ENCODE measurements at places on chromosomes 7 and 10.

GRCh38 chr10:88879534-88880281 is at the start of gene STAMBPL1:
TSS of gene STAMBPL1 (plus strand) at chr10:88880245. CDS start at chr10:88901709, 21,464 bp downstream.
- no peak for DNase-seq

- no peak for DNase-seq
These were observed 63.7 kb downstream of the CARD11 start for GRCh38 chr7:2979951-2980350.

DNA sequence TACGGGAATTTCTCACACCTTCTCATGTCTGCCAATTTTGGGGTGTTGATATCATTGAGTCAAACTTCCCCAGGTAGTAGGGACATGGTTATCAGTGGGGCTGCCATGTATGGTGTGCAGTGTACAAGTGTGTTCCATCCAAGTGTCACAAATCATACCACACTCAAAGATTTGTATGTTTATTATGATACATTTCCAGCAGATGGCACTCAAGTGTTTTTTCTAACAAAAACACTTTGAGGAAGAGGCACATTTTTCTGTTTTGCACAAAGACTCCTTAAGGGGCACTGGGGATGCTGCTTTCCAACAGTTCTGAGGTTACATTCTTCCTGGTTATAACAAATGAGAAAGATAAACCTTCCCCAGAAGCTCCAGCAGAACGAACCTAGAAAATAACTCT is 414.5 kb downstream of the REEP3 start:
- DNase-seq: no peak

- DNase-seq: no peak
These were observed 159.9 kb downstream of the ZNF365 start for GRCh38 chr10:62534031-62534430.

DNA sequence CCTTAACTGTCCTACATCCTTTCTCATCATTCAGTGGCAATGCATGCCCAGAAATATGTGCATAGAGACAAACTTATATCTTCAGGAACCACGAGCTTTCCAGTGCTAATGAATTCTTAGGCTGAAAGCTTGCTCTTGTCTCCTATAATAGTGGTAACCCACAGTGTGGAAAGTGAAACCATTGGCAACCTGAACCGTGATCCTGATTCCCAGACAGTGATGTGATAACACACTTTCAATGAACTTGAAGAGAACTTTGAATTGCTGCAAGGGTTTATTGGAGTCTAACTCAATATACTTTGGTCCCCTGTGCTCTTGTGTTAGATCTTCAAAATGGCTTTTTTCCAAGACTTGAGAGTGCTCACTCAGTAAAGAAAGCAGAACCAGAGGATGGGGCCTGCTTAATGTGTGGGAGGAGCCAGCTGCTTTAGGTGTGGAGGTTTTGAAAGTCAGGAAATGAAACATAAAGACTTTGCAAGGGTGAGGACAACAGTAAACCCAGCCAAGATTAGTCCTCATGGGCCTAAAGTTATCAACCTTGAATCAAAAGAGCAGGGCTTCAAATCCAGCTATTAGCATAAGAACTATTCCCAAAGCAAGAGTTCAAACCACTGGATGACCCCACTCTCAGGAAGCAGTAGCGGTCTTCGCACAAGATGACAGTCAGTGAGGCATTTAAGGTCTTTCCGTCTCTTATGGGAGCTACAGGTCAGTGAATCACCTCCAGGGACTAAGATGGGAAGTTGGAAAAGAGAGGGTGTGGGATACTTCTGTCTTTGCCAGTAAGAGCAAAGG is 332.4 kb upstream of the NRP1 start:
- no peak for DNase-seq

DNA sequence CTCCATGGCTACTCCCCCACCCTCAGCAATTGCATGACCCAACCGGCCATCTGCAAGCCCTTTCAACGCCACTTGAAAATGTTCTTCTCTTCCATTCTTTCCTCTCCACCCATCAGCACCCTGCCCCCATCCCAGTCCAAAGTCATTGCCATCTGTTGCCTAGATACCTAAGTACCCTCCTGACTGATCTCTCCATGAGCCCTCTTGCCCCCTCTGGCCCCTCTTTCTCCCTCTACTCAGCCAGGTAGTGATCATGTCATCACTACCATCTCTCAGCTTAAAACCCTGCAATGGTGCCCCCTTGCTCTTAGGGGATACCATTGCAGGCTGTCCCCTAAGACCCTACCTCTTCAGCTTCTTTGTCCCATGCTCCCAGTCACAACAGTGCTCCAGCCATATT is 30.5 kb upstream of the BTRC start:
- DNase-seq: no peak

- no peak for DNase-seq
These were observed 65.5 kb downstream of the MKX start for GRCh38 chr10:27680006-27680557.

Data from stimulated activated CD8-positive, alpha-beta memory T cell treated with anti-CD3 and anti-CD28 coated beads, Interleukin-7, amount 100 ng/mL, for 48 hours (primary cell).